ENCODE measurements at places on chromosomes 2 and 18.

DNA sequence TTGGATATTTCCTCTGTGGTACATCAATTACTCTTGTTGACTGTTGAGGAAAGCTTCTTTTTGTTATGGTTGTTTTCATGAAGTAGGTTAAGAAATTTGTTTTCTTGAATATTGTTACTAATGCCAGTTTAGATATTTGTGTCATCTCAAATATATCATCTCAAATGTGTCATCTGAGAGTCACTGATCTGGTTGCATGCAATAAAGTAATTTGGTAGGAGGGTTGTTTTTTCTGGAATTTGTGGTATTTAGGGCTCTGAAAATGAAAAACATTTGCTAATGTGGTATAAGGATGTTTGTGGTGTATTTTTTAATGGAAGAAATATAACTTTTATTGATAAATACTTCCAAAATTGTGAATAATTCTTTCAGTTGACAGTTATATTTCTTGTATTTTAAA, 117.7 kb downstream of the GREB1L start:
- no peak for DNase-seq

GRCh38 chr2:46737577-46737976, 178.0 kb downstream of the MCFD2 start:
- no peak for DNase-seq

DNA sequence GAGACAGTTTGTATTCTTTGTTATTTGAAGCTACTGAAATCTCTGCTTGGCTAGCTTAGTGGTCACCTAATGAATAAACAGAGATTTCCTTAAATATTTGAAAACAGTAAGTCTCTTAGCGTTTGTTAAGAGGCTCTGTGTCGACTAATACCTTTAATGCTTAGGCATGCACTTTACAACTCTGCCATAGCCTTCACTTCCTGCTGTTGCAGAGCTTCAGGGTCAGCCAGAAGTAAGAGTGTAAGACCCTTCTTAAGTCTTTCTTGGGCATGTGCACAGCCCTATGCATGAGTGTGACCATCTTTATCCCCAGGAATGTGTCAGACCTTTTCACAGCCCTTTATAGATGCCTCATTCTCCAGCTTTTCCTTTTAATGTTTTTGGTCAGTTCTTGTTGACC, 195.3 kb upstream of the ALPP start:
- DNase-seq = no peak

- no peak for DNase-seq
These were observed 194.1 kb downstream of the PTPRM start for GRCh38 chr18:7760967-7761948.

DNA sequence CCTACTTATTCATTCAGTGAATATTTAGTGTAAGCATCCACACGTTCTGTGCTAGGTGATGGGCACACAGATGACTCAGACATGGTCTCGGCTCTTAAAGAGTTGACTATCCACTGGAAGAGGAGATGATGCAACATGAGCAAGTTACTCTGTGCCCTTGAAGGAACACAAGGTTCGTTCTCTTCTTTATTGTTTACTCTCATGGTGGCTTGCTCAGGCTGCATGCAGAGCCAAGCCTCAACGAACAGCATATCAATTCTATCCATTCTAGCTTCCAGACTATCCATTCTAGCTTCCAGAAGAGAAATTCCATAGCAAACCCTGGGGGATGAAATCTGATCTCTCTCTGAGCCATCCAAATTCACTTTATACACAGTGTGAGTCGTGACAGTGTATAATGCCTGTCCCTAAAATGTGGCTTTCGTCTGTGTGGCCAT, 68.1 kb upstream of the CTAGE1 start:
- DNase-seq = no peak

DNA sequence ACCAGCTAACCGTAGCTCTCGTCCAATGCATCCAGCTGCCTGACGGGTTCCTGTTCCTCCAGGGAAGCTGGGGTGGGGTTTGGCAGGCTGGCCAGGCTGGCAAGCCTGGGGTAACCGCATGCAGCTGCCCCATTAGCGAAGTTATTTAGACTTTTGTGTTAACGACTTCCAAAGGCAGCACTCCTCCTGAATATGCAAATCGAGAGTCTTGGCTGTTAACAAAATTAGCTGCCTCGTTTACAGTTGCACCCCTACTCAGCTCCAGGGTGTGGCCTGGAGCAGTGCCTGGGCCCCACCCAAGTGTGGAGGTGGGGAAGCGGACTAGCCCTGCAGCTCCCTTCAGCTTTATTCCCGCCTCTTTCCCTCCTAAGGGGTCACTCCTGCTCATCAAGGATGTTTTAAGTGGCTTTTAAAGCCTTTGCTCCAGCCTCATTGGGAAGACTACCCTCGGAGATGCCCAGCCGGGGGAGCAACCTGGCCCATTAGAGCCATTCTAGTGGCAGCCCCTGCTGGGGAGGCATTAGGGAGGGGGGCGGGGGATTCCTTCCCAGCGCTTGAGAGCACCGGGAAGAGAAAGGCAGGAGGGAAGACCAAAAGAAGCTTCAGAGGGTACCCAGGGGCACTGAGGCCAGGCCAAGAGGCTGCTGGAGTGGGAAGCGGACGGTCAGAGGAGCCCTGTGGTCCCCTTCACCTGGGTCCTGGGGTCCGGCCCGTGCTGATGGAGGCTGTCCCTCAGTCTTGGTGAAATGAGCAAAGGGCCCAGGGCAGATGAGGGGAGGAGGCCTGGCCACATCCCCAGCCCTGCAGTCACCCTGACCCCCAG, 204.1 kb downstream of the CELF4 start:
- DNase-seq = no peak

GRCh38 chr2:231530099-231531011, at the start of gene NMUR1:
Gene NMUR1 (minus strand): TSS chr2:231530445. CDS start chr2:231530361, 84 bp downstream.
- peak; percentile 77 for DNase-seq

DNA sequence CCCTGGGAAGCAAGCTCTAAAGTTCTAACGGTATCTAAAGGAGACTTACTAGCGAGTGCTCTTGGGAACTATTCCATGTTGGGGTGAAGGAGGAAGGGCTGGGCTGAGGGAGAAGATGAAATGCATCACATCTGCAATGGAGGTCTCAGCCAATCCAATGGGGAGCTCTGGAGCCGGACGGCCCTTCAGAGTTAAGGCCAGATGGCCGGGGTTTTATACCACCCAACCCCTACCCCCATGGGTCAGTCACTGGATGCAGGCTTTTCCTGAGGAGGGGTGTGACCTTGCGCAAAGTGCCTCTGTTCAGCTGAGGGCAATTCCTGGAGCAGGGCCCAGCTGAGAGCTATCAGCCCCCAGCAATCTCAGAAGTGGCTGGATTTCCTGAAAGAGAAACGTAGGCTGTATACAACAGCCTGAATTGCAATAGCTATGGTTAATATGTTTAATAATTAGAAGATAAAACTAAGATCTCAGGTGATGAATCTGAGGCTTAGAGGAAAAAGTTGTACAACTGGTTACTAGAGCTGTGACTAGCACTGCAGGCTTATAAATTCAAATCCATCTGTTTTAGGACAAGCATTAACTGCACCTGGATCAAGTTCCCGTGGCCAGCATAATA, 21.6 kb downstream of the EIPR1 start:
- DNase-seq = no peak

GRCh38 chr2:45901468-45902032, 250.1 kb downstream of the PRKCE start:
- no peak for DNase-seq

DNA sequence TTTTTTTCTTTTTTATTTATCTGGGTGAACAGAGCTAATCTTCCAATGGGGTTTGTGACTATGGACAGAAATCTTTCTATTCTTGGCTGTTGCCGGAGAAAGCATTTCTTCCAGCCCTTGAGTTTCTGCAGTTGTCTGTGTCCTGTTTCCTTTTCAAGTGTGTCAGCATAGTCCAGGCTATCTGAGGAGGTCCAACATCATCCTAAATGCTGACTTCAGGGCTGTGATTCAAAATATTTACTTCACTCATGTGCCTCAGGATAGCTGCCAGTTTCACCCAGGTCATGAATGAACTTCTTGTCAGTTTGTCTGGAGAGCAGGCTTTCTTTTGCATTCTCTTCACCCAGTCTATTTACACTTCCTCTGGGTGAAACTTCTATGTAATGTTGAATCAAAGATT, 27.9 kb downstream of the ITGAV start:
- DNase-seq = no peak

DNA sequence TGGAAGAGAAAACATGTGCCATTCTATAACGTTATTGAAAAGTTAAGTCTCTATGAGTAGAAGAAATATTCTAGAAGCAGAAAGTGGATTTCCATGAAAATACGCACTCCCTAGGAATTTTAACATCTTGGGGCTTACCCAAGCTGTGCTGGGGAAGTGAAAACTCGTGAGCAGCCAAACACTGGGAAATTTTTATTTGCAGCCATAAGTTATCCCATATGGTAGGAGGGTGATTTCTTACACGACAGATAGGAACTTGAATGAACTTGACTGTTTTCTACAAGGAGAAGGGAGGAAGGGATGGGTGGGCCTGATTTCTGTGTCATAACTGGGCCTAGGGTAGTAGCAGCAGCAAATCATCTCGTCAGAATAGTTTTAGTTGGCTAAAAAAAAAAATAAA, 272.6 kb downstream of the ETAA1 start:
- no peak for DNase-seq

- no peak for DNase-seq
These were observed 152.7 kb upstream of the SOX11 start for GRCh38 chr2:5539282-5540165.

GRCh38 chr2:44448860-44449527, 87.2 kb downstream of the CAMKMT start:
- no peak for DNase-seq

DNA sequence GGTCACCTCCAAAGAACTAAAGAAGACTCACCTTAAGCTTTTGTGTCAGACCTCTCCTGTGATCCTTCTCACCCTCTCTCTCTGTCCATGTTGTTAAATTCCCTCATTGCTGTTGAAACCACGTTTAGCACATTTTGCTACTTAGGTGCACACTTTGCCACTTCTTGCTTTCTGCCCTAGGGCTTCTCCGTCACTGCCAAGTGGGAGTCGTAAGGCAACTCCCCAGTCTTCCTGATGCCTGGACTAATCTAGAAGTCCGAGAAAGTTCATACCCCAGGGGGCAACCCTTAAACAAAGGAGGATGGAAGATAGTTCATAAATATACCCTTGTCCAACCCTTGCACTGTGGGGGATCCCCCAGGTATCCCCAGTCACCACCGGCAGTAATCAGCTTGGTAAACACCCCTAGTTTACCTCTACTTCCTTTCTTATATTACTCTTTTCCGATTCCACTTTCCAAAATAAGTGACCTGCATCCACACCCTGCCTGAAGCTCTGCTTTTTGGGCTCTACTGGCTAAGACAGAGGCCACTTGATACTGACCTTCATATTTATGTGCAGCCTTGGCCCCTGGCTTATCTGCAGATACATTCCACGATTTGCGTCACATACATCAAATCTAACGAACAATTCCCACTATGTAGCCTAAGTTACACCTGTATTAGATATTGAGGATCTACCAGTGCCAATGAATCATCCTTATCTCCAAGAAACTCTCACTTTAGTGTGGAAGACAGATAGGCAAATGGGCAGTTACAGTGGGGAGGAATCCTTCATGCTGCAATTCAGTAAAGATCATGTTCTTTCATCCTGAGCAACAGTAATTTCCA, 776.2 kb downstream of the RNF144A start:
- no peak for DNase-seq

- no peak for DNase-seq
These were observed 18.9 kb upstream of the MAL start for GRCh38 chr2:95006588-95006987.

GRCh38 chr2:207333599-207334300, 168.0 kb upstream of the KLF7 start:
- no peak for DNase-seq

- DNase-seq = no peak
These were observed 83.4 kb upstream of the CYP20A1 start for GRCh38 chr2:203155406-203155805.

DNA sequence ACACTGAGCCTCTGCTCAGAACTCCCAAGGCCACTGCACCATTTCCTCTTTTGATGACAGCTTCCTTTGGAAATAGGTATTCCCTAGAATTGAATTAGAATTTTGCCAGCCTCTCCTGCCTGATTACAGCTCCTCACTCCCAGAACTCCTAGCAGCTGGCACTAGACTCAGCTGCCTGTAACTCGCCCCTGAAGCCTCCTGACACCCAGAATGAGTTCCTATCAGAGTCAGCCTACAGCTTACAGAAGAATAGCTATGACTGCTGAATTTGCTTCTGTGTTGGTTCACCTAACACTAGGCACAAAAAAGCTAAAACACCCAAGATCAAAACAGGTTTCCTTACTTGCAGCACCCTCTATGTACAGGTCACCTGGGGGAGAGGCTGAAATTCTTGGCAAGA, 108.2 kb upstream of the PTPRM start:
- DNase-seq = no peak

DNA sequence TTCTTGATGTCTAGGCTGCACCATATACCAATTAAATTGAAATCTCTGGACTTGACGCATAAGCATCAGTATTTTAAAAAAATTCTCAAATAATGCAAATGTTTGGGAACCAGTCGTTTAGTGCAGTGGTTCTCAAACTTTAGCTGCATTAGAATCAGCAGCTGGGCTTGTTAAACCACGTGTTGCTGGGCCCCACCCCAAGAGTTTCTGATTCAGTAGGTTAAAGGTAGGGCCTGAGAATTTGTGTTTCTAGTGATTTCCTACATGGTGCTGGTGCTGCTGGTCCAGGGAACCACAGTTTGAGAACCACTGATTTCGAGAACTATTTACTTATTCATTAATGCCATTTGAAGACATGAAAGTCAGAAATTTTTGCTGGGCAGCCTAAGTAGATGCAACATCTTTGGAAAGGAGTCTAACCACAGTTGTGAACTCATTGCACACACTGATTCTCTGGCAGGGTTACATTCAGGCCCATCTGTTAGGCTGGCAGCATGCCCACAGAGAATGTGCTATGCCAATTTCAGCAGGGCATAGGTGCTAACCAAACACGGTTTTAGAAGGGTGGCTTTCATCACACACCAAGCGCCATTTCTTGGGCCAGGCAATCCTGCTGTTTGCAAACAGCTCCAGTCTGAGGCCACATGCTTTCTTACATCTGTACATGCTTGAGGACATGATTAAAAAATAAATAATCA, 26.4 kb upstream of the ATP5MC3 start:
- no peak for DNase-seq

- peak; percentile 86 for DNase-seq
These were observed 4.0 kb downstream of the ID2 start for GRCh38 chr2:8685697-8686358.

DNA sequence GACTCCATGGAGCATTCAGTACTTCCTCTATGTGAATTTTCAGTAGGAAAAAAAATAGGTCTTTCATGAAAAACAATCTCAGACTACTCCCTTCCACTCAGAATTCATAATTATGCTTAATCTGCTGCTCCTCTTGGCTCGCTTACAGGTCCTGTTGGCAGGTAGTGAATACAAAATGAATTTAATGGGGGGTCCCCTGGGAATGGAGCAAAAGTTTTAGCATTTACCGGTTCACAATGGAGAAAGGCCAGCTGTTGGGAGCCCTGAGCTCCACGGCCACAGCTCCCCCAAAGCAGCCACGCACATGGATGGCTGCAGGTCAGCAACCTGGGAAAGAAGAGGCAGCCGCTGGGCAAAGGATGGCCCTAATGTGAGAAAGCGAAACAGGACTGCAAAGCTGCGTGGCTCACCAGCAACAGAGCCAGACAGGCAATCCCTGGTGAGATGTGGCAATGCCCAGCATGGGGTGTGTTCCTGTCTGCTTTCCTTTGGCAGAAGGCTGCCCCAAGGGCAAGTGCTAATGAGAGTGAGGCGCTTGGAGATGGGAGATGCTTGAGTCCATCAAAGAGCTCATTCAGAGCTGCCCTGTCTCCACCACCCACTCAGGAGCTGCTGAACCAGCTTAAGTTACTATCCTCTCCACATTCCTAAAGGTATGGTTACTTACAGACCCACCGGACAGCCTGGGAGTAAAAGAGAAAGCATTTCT, 447.4 kb downstream of the EPHA4 start:
- no peak for DNase-seq

- DNase-seq = no peak
These were observed 131.8 kb downstream of the FAM210A start for GRCh38 chr18:13594551-13594950.

Data from stimulated activated CD4-positive, alpha-beta T cell treated with anti-CD3 and anti-CD28 coated beads, Interleukin-2, amount 100 ng/mL, for 48 hours (primary cell).